M059J (cell line): ENCODE measurements at places on chromosomes 12 and 14.
A peak's percentile ranks its signal among the peaks of the same experiment; 100 is the strongest.

GRCh38 chr12:68481181-68481941, 129.3 kb upstream of the RAP1B start:
- DNase-seq: no peak

- DNase-seq: peak; percentile 85
Measured at GRCh38 chr12:70543444-70543843, 93.8 kb downstream of the PTPRB start.

DNA sequence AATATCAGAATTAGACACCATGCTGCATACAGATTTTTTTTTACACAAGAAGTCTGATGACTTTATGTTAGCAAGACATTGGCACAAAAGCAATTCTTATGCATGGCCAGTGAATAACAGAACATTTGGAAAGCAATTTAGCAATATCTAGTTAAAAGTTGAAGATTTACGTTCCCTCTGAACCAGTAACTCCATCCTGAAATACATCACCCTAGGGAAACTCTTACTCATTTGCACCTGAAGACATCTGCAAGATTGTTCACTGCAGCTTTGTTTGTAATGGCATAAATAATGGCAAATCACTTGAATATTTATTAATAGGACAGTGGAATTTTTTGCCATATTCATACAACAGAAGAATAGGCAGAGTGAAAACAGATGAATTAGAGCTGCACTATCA, 670.0 kb upstream of the NOVA1 start:
- DNase-seq: no peak

DNA sequence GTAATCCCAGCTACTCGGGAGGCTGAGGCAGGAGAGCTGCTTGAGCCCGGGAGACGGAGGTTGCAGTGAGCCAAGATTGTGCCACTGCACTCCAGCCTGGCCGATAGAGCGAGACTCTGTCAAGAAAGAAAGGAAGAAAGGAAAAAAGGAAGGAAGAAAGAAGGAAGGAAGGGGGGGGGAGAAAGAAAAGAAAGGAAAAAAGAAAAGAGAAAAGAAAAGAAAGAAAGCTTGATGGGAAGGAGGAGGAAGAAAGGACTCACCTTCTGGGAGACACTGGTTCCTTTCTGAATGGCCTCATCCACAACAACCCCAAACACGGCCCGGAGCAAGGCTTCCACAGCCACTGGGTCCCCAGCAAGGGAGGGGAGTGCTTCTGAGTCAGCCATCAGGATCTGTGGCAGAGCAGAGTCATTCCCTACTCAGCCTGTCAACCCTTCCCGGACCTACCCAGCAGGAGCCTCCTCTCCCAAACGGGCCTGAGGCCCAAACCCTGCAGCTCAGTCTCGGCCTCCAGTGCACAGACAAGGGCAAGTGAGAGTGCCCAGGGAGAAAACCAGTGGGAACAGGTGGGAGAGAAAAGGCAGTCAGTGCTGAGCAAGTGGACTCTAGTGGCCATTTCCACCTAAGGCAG, 7.3 kb upstream of the ZNF740 start:
- DNase-seq: peak; percentile 74
